Kidney epithelial cell (primary cell): ENCODE measurements at places on chromosomes 1 and 21. TPM values are rescaled to one million over a fixed set of nuclear protein-coding genes. Genes with fewer than 3 reads are reported as not detected.
A peak's percentile ranks its signal among the peaks of the same experiment; 100 is the strongest.

DNA sequence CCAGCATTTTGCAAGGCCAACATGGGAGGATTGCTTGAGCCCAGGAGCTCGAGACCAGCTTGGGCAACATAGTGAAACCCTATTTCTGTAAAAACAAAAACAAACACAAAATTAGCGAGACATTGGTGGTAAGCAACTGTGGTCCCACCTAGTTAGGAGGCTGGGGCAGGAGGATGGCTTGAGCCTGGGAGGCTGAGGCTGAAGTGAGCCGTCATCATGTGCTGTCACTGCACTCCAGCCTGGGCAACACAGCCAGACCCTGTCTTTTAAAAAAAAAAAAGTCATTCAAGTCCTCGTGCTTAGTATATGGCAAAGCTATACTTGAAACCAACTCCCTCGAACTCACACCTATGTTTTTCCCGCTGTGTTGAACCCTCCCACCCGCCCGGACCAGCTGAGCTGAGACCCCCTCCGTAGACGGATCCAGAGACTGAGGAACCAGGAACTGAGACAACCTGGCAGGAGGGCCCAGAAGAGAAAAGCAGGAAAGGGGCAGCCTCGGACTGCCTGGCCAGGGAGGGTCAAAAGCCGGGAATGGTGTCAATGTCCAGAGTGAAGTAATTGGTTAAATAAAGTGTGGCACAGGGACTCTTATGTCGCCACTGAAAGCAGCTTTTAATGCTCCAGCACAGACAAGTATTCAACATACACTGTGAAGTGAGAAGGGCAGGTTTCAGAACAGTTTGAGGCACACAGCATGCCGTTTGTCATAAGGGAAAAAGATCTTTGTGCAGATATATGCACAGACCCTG lies 32.8 kb upstream of the CASZ1 start:
- no peak for DNase-seq

- DNase-seq = no peak
These were observed 68.0 kb downstream of the CACHD1 start for GRCh38 chr1:64537942-64538341.

- DNase-seq = no peak
These were observed 1214.9 kb downstream of the PLA2G4A start for GRCh38 chr1:188043536-188044245.

DNA sequence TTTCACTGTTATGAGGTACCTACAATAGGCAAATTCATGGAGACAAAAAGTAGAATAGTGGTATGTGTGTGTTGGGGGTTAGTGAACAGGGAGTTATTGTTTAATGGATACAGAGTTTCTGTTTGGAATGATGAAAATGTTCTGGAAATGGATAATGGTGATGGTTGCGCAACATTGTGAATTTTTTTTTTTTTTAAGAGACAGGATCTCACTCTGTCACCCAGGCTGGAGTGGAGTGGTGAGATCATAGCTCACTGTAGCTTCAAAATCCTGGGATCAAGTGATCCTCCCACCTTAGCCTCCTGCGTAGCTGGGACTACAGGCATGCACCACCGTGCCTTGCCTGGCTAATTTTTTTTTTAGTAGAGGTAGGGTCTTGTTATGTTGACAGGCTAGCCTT lies 34.5 kb upstream of the TRABD2B start:
- DNase-seq = no peak

- DNase-seq = peak; percentile 42
These were observed 113.7 kb upstream of the SLC35F3 start for GRCh38 chr1:233790662-233791371.

DNA sequence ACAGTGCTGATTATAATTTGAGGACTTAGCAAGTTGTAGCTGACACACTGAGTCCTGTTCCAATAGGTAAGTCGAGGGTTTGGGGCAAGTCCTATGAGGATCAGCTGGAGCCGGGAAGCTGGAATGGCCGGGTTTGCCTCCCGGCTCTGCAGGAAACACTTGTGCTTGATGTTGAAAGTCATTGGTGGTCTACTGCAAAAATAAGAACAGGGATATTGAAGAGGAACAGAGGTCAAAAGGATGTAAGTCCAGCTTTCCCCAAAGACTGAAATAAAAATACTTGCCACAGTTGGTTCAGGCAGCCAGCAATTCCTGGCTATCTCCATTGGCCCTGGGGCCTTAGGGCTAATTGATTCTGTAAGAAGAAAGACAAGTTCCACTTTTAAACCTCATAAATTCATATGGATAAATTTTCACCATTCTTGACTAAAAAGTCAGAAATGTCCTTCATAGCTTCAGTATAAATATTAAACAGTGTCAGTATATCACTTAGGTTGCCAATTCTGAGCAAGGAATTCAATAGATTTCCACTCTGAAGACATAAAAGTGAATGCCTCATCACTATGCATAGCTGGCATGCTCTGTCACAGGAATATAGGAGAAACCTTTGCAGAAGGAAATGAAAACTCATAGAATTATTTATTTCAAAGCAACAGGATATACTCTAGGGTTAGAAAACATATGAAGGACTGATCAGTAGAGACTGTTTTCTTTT lies 165.2 kb downstream of the AK5 start:
- DNase-seq = no peak

The LHX8 gene
- total RNA-seq = not detected in 2 replicates

The ST6GALNAC5 gene
- total RNA-seq = 9.4 and 10.8 TPM in 2 replicates
